ENCODE measurements at places on chromosomes 11 and 22. TPM values are rescaled to one million over a fixed set of nuclear protein-coding genes. Genes with fewer than 3 reads are reported as not detected.

The TRPC6 gene
- total RNA-seq: 11.0 TPM

The OR5M8 gene
- total RNA-seq: not detected

The PTGDR2 gene
- total RNA-seq: 0.21 TPM

DNA sequence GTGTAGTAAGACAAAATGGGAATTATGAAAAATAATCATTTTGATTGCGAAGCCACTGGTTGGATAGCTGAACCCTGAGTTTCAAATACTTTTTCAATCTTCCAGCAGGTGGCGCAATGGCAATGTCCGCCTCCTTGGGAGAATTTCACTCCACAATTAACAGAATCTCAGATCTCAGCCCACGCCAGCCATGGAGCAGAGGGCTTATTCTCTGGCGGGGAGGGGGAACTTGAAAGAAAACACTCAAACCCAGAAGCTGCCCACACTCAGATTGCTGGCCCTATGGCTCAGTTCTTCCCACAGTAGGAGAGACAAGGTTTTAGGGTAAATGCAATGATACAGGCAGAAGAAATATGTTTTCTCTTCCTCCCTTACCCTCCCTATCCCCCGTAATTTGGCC, 38.7 kb upstream of the RCN1 start:
- no peaks in the 10 kb centered on the region for H3K4me1 ChIP-seq
- DNase-seq: peak; percentile 38
- H3K27me3 ChIP-seq: peaks cover 6% of the 10 kb centered on the region
- no peaks in the 10 kb centered on the region for H3K36me3 ChIP-seq
- H3K4me3 ChIP-seq: no peak overlapping the region

The PATE3 gene
- not detected for total RNA-seq

GRCh38 chr22:47128216-47128615, 365.8 kb downstream of the TBC1D22A start:
- H3K36me3 ChIP-seq: peaks cover 6% of the 10 kb centered on the region
- no peak overlapping the region for H3K4me3 ChIP-seq
- DNase-seq: no peak
- no peaks in the 10 kb centered on the region for H3K27me3 ChIP-seq
- no peaks in the 10 kb centered on the region for H3K4me1 ChIP-seq

DNA sequence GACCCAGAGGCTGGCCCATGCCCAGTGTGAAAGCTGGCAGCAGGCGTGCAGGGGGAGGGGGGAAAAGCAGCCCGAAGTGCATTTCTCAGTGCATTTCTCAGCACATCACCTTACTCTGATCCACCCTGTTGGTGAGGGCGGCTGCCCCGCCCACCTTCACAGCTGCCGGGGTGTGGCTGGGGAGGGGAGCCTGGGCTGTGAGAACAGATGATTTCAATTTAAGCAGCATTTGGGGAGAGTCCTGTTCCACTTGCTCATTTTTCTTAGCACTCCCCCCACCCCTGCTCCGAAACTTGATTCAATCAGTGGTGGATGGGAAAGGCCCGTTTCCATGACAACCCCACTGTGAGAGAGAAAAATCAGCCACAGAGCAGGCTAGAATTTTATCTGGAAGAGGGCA, 84.8 kb downstream of the SNX19 start:
- H3K27ac ChIP-seq: no peak overlapping the region
- no peak for DNase-seq
- H3K36me3 ChIP-seq: no peaks in the 10 kb centered on the region
- no peaks in the 10 kb centered on the region for H3K27me3 ChIP-seq
- H3K4me1 ChIP-seq: peaks cover 3% of the 10 kb centered on the region
- no peak overlapping the region for H3K4me3 ChIP-seq

GRCh38 chr11:106765469-106766258, 252.6 kb downstream of the GUCY1A2 start:
- no peak overlapping the region for H3K27ac ChIP-seq
- no peaks in the 10 kb centered on the region for H3K36me3 ChIP-seq
- no peaks in the 10 kb centered on the region for H3K27me3 ChIP-seq
- H3K4me3 ChIP-seq: no peak overlapping the region
- no peak for DNase-seq
- no peaks in the 10 kb centered on the region for H3K4me1 ChIP-seq
